ENCODE measurements at places on chromosomes 12 and 14.

DNA sequence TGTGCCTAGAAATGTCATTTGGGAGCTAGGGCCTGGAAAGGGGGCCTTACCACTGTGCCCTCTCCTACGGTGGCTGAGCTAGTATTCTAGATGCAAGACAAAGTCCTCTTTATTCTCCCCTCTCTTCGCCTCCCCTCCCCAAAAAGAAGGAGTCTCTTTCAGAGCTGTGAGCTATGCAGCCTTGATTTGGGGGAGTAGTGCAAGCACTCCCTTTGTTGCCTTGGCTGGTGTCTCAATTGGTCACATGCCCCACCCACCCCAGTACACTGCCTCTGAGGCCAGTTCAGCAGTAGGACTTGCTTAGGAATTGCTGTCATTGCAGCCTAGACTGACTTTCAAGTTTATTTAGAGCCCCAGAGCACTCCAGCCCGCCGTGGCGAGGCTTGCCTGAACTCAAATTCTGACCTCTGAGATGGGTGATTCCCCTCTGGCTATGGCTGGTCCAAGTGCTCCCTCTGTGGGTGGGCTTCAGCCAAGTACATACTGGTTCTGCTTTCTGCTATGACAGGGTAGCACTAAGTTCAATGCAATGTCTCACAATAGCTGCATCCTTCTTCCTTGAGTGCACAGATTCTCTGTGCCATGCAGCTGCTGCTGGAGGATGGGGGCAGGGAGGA, 37.0 kb upstream of the FBXO33 start:
- no peak for DNase-seq

- DNase-seq: no peak
Measured at GRCh38 chr12:89280833-89281538, 71.3 kb downstream of the DUSP6 start.

- no peak for DNase-seq
Measured at GRCh38 chr12:109467978-109468676, 9.0 kb downstream of the KCTD10 start.

DNA sequence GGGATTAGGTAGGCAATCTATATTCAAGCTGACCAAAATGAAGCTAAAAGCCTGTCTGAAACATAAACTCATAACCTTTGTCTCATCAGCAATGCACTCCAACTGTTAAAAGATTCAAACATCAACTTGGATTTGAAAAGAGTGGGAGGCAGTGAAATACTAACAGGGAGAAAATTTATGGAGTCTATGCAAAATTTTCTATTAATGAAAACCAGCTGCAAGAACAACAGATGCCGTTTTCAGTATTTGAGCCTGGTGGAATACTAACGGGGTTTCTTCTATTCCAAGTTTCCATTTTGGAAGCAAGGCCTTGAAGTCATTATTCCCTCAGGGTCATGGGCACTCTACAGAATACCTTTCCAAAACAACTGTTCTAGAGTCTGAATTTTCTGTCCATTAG, 88.3 kb downstream of the LRP6 start:
- DNase-seq: no peak

DNA sequence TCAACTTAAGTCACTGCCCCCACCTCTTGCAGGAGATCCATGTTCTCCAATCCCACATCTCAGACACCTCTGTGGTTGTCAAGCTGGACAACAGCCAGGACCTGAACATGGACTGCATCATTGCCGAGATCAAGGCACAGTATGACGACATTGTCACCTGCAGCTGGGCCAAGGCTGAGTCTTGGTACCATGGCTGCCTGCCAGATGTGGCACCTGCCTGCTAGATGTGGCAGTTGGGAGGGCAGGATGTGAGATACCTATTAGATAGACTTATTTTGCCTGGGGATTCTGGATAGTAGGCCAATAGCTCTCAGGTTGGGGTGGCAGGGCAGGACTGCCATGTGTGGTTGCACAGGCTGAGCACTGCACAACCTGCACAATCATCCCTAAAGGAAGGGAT, 7.9 kb upstream of the KRT86 start:
- peak; percentile 56 for DNase-seq

- peak; percentile 24 for DNase-seq
Measured at GRCh38 chr14:36663404-36664321, 2.0 kb downstream of the PAX9 start.

DNA sequence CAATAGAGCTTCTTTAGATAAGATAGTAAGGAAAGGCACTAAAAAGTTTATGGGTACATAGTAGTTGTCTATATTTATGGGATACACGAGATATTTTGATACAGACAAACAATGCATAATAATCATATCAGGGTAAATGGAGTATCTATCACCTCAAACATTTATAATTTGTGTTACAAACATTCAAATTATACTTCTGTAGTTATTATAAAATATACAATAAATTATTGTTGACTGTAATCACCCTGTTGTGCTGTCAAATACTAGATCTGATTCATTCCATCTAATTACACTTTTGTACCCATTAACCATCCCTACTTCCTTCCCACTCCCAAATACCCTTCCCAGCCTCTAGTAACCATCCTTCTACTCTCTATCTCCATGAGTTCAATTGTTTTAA, 179.7 kb downstream of the FOXG1 start:
- DNase-seq: no peak

GRCh38 chr12:124872068-124872719, 8.5 kb upstream of the SCARB1 start:
- DNase-seq: no peak

GRCh38 chr12:21614506-21614905, 9.9 kb upstream of the GYS2 start:
- no peak for DNase-seq

DNA sequence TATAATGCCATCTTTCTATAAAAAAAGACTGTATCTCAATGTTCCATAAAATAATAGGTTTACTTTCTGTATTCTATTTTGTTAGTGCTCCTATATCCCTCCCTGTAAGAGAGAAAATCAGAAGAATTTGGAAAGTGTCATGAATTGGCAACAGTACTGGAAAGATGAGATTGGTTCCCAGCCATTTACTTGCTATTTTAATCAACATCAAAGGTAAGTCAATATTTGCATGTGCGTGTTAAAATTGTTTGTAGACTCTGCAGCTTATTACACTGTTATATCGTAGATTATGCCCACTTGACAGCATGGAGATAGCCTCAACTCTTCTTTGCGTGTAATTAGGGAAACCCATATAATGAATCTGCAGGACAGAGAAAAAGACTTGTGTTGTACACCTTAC, 34.0 kb downstream of the KCNMB4 start:
- no peak for DNase-seq

DNA sequence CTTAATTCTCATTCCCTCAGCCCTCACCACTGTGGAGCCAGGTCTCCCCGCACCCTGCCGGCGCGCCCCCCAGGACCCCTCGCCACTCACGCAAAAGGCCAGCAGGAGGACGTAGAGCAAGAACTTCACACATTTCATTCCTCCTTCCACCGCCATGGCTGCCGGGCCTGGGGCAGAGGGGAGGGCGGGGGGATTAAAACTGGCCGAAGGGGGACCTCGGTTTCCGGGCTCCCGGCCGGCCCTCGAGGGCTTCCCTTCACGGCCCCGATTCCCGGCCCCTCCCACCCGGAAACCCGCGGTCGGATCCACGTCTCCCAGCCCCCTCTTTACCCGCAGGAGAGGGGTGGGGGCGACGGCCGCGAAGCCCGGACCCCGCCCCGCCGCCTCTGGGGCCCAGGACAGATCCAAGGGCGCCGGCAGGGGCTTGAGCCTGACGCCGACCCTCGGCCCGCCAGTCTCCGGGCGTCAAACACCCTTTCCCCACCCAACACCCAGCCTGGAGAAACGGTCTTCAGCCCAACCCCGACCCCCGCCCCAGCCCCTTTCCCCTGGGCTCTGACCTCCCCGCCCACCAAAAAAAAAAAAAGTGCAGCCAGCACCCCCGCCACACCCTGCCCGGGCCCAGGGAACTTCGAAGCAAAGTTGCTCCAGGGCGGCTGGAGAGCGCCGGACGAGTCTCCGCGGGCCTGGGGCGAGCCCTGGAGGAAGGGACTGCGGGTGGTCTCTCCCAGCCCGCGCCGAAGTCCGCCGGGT, 447 bp downstream of the CD63 start:
- no peak for DNase-seq

DNA sequence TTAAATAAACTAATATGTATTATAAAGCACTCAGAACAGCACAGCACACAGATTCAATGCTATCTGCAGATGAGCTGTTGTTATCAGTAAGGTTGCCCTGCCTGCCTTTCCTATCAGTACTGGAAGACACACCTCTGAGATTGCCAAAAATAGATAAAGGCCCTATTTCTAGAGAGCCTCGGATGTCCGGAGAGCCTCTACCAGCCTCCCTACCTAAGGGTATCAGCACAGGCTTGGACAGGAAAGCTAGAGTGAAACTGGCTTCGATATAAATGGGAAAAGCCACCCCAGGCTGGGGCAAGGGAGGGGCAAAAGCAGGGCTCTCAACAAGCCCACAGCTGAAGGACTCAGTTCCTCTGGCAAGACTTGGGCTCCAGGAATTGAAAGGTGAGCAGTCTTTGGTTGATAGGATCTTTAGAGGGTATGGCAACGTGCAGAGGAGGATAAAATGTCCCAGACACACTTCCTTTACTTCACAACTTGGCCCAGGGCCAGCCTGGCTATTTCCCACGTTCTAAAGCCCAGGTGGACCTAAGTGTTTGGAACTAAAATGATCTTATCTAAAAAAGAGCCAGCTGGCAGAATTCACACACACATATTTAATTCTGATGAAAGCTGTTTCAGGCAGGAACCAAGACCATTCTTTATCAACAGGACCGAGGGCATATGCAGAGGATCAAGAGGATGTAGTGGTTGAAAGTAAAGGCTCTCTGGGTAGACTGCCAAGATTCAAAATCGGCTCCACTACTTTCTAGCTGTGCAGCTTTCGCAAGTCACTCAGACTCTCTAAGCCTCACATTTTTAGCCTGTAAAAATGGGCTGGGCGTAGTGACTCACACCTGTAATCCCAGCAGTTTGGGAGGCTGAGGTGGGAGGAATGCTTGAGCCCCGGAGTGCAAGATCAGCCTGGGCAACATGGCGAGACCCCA, 37.8 kb upstream of the ITPR2 start:
- peak; percentile 38 for DNase-seq

DNA sequence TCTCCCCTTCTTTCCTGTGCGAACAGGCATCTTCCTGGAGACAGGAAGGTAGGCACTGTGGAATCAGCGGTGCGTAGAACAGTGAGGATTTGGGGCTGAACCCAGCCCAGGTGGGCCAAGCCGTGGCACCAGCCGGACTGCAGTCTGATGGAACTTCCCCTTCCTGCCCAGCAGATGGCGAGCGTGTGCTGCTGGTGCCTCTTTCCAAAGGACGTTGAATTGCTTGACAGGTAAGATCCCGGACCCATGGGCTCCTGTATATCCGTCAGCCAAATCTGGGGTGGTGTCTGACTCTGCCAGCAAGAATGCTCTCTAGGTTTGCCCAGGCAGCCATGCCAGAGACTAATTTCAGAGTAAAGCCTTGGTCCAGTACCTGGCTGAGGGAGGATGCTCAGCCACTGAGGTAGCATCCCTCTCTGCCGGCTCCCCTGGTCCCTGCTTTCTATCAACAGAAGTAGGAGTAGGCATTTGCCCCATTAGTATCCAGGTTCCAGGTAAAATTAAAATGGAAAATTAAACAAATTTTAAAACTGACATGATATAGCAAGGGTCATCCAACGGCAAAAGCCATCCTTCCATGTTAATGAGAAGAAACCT, 21.1 kb upstream of the KCNA5 start:
- no peak for DNase-seq

DNA sequence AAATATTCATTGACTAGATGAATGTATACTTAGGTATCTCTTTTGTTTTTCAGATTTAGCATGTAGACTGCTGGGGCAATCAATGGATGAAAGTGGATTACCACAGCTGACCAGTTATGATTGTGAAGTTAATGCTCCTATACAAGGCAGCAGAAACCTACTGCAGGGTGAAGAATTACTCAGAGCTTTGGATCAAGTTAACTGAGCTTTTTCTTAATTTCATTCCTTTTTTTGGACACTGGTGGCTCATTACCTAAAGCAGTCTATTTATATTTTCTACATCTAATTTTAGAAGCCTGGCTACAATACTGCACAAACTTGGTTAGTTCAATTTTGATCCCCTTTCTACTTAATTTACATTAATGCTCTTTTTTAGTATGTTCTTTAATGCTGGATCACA, 15.3 kb upstream of the SNAPC1 start:
- no peak for DNase-seq

DNA sequence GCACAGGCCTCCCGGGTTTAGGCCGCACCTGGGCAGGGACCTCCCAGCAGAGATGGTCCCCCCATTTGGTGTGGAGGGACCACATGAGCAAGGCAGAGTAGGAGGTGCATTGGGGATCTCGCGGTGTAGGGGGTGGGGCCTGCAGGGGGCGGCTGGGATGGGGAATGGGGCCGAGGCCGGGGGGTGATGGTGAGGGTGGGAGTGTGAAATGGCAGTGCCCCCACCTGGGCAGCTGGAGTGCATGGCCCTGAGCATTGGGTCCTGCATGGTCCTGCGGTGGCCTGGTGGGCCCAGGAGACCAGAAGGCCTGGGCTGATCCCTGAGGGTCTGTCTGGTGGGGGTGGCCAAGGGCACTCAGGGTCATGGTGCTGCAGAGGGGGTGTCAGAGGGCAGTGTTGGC, 111.8 kb downstream of the KIF26A start:
- DNase-seq: no peak

DNA sequence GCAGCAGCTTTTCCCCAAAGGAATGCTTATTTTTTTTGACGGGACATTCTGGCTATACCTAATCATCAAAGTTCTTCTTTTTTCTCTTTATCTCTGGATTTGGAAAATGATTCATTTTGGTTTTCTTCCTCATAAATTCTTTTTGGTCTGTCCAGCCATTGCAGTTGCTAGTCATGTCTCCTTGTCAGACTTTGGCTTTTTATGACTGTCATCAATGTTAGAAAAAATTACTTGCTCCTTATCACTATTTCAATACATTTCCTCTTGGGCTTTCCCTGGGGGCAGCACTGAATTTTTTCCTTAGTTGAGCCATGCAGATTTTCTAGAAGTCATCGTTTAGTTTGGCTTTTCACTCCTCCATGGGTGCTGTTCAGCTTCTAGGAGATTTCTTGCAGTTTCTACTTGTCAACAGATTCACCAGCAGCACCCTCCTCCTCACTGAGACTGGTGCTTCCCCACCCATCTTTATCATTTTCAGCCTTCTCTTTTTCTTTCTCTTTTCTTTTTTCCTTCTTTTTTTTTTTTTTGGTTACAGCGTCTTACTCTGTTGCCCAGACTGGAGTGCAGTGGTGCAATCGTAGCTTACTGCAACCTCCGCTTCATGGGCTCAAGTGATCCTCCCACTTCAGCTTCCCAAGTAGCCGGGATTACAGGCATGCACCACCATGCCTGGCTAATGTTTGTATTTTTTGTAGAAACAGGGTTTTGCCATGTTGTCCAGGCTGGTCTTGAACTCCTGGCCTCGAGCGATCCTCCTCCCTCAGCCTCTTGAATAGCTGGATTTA, 5.2 kb downstream of the ADIPOR2 start:
- DNase-seq: no peak
